ENCODE measurements at places on chromosomes 5 and 9. TPM values are rescaled to one million over a fixed set of nuclear protein-coding genes. Genes with fewer than 3 reads are reported as not detected.

Gene SLIT3
- not detected for total RNA-seq

Gene TERT
- 1.9 TPM for total RNA-seq

Gene PCDHA1
- not detected for total RNA-seq

Gene ALAD
- total RNA-seq: 32.9 TPM

Gene SHOC1
- not detected for total RNA-seq

Gene LHX3
- total RNA-seq: not detected

Gene IL13
- 2.7 TPM for total RNA-seq

Gene ECM2
- total RNA-seq: not detected

Gene EPB41L4A
- total RNA-seq: 0.91 TPM

Gene SLC2A6
- 3.0 TPM for total RNA-seq

Gene ADRB2
- 0.87 TPM for total RNA-seq

Gene GAPT
- not detected for total RNA-seq

Gene OLFM1
- not detected for total RNA-seq

Gene GRM6
- not detected for total RNA-seq

Gene MRNIP
- 21.5 TPM for total RNA-seq

Gene FOXD4L6
- 0.10 TPM for total RNA-seq

Gene ESM1
- total RNA-seq: not detected

Gene NAIP
- 20.3 TPM for total RNA-seq

Gene SLC23A1
- 0.48 TPM for total RNA-seq

Gene SV2C
- 0.02 TPM for total RNA-seq

Gene WNT8A
- total RNA-seq: not detected

Gene PCDHB9
- not detected for total RNA-seq

Gene TLR4
- 0.15 TPM for total RNA-seq

Gene DIPK1B
- 0.10 TPM for total RNA-seq

Gene RACK1
- total RNA-seq: 2,645 TPM

Gene GLDC
- total RNA-seq: 0.41 TPM

Gene SPACA9
- total RNA-seq: 2.7 TPM

Gene LCN6
- total RNA-seq: not detected

Gene ADCY2
- not detected for total RNA-seq

Gene MED27
- total RNA-seq: 18.4 TPM

Gene TTC16
- total RNA-seq: 2.9 TPM

Gene CDH6
- total RNA-seq: not detected

Measured in activated naive CD4-positive, alpha-beta T cell treated with anti-CD3 and anti-CD28 coated beads, Interleukin-2, amount 10 ng/mL, durations not matched to agents 5 hours and 36 hours (primary cell).